Cardiac muscle cell (in vitro differentiated cells and primary cell): ENCODE measurements at places on chromosomes 12 and 14. TPM values are rescaled to one million over a fixed set of nuclear protein-coding genes. Genes with fewer than 3 reads are reported as not detected.

Gene SERPINA12
- total RNA-seq, result not detected in 2 replicates

Gene KRT2
- not detected in 2 replicates for total RNA-seq

Gene IL26
- total RNA-seq, result not detected in 2 replicates

Gene HOXC9
- total RNA-seq, result not detected in 2 replicates

Gene SIX1
- 0.12 and 1.8 TPM in 2 replicates for total RNA-seq

Gene MAP1LC3B2
- 2.3 and 2.4 TPM in 2 replicates for total RNA-seq

Gene FAM234B
- 6.4 and 6.9 TPM in 2 replicates for total RNA-seq

Gene SVOP
- not detected in 2 replicates for total RNA-seq
